Activated CD4-positive, alpha-beta T cell treated with anti-CD3 and anti-CD28 coated beads, Interleukin-2, amount 10 ng/mL, durations not matched to agents 24 days and 14 days (primary cell): ENCODE measurements at places on chromosomes 1 and 21.

- DNase-seq, result no peak
Observed at GRCh38 chr1:233919786-233920185, 15.3 kb downstream of the SLC35F3 start.

DNA sequence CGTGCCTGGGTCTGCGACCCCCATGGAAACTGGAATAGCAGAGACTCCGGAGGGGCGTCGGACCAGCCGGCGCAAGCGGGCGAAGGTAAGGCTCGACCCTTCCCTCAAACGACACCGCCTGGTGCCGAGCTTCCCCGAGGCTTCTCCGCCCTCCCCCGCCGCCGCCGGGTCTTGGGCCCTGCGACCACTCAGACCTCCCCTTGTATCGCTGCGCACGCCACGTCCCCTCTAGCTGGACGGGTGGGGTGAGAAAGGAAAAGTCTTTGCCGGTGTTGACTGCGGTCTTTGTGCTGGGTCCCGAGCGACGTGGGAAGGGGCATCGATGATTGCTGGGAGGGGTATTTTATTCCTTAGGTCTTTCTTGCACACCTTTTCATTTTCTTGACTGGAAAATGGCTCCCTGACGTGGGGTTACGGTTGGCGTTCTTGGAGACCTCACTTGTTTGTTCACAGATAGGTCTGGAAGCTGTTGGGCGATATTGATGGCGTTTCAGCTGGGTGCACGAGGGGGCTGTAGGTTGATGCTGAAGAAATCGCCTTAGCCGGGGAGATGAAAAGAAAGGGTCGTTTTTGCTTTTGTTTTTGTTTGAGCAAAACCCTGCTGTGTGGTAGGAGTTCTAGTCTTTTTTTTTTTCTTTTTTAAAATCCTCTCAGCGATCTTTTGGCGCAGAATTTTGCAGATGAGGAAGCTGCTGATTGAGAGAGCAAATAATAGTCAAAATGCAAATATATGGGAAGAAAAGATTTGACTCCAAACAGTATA is 776 bp downstream of the KDM1A start:
- DNase-seq, result peak; percentile 78

GRCh38 chr1:70415882-70416281 is 4.8 kb downstream of the CTH start:
- DNase-seq, result no peak

DNA sequence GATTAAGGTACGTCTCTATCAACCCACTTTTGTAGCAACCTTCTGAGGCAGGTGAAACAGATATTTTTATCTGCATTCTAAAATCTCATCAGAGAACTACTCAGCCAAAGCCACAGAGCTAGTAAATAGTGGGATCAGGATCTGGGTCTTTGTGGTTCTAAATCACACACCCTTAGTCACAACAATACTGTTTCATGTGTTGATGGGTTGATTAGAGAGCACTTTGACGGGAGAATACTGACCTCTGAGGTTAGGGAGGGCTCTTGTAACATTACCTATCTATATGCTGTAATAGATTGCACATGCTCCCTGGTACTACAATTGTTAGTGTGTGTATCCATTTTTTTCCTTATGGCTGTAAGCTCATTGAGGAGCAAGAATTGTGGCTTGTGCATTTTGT is 45.5 kb upstream of the CCDC190 start:
- no peak for DNase-seq

- DNase-seq, result no peak
Observed at GRCh38 chr1:56345831-56346230, 233.5 kb downstream of the PLPP3 start.

DNA sequence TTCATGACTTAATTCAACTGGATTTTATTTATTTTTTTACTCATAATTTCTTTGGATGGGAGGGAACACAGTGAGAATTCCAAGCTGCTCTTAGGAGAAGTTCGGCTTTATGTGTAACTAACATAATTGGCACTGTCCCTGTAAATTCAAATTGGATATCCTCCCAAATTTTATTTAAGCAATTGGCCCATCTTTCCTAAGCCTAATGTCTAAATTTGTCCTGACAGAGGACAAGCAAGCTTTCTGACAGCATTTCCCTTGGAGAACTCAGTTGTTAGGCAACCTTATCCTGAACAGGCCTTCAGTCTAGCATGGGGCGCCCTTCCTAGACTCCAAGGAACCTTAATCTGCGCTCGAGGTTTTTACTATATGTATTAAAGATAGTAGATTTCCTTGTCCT is 550.3 kb downstream of the NUF2 start:
- no peak for DNase-seq

DNA sequence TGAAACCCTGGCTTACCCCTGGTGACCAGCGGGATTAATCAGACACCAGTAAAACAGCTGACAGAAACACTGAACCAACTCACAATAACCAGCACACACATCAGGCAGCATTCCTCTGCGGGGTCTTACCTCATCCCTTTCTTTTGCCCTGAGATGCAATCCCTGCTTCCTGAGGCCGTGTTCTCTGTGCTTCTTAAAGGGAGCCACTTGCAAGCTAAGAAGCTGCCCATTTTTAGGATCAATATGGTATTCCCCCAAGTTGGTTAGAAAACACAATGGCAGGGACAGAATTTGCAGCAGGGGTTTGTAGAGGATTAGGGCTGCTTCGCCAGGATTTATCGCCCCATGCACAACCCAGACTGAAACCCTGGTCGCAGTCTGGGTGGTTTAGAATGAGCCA is 74.7 kb upstream of the OLIG2 start:
- DNase-seq, result no peak

DNA sequence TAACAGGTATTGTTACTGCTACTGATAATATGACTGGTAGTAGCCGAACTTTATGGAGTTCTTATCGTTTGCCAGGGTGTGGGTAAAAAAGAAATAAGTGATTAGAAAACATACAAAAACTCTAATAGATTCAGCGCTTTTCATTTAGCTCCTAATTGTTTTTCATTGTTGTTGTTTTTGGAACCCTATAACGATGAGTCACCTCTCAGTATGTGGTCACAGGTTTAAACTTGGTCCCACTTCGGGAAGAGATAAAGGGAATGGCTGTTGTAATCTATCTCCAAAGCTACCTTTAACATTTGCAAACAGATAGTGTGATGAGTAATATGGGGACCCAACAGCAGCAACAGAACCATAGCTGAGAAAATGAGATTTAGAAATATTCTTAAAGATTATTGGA is 62.7 kb upstream of the BCL10 start:
- DNase-seq, result no peak

GRCh38 chr1:201568859-201569294 is 29.9 kb downstream of the NAV1 start:
- no peak for DNase-seq

DNA sequence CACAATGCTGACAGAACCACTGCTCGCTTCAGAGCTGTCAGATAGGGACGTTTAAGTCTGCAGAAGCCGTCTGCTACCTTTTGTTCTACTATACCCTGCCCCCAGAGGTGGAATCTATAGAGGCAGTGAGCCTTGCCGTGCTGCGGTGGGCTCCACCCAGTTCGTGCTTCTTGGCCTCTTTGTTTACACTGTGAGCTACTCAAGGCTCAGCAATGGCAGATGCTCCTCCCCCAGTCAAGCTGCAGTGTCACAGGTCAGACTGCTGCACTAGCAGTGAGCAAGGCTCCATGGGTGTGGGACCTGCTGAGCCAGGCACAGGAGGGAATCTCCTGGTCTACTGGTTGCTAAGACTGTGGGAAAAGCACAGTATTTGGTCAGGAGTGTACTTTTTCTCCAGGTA is 47.1 kb downstream of the LEPR start:
- DNase-seq, result no peak

- DNase-seq, result no peak
Observed at GRCh38 chr1:78091215-78091813, 45.5 kb downstream of the GIPC2 start.

- no peak for DNase-seq
Observed at GRCh38 chr1:162696286-162696862, 64.1 kb downstream of the DDR2 start.

- no peak for DNase-seq
Observed at GRCh38 chr1:242086093-242086492, 87.2 kb upstream of the MAP1LC3C start.

DNA sequence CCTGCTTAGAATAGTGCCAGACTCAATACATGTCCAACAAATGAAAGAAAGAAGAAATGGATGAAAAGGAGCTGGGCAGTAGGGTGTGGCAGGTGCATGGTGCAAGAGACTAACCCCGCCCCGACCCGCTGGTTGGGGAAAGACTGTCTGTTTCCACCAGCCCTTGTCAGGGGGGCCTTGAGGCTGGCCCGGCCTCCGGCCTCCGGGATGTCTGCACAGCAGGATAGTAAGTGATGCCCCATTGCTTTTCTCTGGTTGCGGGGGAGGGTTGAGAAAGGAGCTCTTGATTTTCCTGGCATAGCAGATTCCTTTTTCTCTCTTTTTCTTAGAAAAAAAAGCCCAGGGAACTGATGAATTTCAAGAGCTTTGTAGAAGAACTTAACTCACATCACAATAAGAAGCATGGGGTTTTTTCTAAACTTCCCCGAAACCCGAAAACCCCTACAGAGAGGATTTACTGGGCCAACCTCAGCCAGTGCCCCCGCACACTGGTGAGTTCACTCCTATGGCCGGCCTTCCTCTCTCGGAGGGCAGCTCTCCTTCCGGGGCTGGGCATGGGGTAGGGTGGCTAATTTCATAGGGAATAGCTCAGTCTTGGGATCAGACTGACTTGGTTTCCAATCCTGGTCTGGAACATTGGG is 12.5 kb upstream of the TTC22 start:
- DNase-seq, result peak; percentile 53

GRCh38 chr21:34612557-34612956 is 2.4 kb downstream of the RCAN1 start:
- no peak for DNase-seq

GRCh38 chr1:12778907-12779306 is 5.4 kb downstream of the PRAMEF12 start:
- DNase-seq, result no peak

DNA sequence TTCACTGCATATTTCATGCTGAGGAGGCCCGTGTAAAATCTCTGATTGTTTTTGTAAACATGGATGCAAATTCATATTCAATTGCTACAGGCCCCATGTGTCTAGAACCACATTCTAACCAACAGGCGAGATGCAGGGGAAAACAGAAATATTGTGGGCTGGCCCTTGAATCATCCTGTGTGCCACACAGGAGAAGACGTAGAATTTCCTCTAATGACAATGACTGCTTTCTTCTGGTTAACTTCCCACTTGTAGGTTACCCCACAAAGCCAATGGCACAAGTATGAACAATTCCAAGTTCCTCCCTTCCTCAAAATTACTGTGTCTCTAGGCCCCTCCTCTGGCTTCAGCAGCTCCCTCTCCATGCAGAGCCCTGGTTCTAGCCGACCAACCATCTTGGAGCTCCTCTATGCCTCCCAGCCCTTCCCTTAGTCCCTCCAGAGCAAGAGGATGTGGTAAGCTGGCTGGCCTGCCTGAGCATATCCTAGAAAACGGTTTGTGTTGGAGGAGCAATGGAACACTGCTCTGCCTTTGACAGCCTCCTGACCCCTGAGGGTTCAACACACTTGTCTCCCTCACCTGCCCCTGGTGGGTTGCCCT is 205.2 kb downstream of the HS2ST1 start:
- no peak for DNase-seq

DNA sequence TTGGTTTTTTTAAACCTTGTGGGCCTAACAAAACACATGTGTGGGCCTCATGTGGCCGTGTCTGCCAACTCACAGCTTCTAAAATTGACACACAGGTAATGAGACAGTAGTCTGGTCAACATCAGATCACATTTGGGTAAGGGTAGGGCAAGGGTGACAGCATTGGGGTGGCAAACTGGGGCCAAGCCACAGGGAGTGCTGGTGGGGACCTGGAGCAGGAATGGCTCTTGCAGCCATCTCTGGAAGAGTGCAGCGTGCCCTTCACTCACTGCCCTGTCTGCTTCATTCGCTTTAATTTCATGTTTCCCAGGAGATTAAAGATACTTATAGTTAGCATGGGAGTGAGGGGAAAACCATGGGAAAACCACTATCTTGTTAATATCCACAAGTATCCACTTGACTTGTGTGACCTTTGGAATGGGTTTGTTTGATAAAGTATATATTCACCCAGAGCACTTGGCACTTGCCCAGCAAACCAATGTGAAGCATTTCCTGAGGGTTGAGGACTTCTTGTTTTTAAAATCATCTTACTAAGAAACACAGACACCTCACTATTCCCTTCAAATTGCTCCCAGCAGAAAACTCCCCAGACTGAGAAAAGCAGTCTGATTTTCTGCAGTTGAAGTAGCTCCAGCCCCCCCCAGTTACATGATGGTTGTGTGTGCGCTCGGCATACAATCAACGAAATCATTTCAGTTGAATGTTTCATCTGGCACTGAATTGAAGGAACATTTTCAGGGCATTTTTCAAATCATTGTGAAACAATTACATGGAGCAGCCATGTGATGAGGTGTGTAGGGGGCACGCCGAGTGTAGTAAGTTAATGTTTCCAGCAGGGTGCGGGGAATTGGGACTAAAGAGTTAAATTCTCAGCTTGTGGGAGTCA is 175.7 kb downstream of the VPS13D start:
- DNase-seq, result no peak

DNA sequence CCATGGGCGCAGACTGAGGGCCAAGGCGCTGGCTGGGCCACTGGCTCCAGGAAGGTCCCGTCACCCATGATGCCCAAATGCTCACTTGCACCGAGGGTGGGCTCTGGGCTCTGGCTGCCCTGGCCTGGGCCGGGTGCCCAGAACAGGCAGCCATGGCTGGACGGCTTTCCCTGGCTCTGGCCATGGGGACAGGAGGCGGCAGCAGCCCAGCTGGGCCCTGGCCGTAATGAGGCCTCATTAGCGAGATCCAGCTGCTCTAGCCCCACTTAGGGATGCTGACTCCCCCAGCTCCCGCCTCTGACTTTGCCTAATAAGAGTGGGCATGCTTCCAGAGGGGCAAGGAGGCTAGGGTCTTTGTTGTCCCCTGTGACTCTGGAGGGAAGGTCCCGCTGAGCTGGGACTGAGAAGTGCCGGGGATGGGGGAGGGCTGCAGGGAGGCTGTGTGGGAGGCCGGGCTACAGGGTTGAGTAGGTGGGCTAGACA is 11.8 kb downstream of the SLC6A9 start:
- no peak for DNase-seq

- DNase-seq, result no peak
Observed at GRCh38 chr1:91753878-91754277, 132.1 kb downstream of the TGFBR3 start.

DNA sequence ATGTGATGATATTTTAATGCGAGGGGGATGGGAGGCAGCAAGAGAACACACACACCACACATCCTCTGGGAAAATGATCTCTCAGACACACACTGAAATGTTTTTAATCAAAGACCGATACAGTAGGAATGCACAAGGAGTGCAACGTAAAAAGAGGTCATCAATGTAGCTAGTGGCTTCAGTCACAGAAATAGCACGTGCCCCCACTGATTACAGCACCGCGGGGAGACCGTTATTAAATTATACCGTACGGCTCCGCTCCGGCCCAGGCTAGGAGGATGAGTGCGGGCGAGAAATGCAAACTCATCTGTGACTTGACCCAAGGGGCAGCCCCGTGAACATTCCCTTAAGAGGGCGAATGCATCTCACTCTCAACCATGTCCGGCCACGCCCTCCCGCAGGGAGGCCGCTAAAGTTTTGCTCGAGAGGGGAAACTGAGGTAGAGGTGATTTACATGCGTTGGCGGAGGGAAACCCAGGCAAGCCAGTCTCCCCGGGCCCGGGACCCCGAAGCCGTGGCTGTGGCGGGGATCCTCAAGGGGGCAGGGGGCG is 552 bp downstream of the UBR4 start:
- peak; percentile 85 for DNase-seq
